ENCODE measurements at places on chromosomes 4 and X.

DNA sequence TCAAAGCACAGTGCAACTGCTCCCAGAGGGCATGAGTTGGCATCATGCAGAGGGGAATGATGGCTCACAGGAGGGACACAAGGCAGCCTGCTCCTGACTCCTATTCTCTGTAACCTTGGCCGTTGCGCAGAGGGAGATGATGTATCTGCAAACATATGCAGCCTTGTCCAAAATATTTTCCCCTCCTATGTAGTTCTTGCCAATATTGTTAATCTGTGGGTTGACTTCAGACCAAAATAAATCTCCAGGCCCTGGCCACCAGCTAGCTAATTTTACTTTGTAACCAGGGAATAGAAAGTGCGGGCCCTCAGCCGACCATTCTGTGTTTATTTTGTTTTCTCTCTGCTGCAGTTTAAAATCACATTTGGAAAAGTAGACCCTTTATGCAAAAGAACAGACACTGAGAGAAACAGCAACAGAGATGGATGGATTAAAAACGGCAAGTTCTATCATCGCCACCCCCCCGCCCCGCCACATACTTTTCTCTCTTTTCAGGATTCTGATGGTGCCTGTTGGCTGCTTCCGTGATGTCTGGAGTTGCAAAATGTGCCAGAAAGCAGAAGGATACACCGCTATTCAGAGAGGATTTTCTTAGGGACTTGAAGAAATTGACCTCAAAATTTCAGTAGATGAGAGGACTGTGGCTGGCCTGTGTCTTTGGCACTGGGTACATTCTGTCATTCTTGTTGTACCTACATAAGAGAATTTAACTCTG, 185.3 kb upstream of the BCOR start:
- no peak for DNase-seq

- no peak for DNase-seq
Measured at GRCh38 chr4:150402871-150403272, 179.1 kb upstream of the MAB21L2 start.

DNA sequence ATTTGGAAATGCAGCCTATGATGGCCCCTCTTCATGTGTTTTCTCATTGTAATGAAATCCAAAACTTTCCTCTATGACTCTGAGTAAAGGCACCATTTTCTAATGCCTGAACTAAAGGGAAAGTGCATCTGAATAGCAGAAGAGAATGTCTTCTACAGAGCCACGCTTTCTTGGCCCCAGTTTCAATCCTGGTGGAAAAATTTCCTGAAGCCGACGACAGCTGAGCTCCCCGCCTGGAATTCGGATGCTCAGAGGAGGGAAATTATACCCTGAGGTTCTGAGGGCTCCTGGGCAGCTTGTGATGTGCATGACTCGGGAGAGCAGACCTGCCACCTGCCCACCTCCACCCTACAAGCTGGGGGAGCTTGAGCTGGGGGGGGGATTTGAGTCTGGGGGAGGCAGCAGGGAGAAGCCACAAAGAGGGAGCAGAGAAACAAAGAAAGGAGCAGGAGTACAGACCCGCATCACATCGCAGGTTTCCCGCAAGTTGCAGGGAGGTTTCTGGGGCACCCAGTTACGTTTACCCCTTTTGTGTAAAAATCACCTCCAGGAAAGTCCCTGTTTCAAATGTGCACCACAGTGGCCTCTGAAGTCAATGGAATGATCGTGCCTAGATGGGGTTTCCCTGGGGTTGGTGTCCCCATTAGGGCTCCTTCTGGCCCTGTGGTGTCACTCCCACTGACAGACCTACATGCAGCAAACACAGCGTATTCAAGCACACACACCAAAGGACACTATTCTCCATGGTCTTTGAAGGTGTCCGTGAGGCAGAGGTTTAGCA, 145.6 kb upstream of the RBPJ start:
- DNase-seq, result no peak

DNA sequence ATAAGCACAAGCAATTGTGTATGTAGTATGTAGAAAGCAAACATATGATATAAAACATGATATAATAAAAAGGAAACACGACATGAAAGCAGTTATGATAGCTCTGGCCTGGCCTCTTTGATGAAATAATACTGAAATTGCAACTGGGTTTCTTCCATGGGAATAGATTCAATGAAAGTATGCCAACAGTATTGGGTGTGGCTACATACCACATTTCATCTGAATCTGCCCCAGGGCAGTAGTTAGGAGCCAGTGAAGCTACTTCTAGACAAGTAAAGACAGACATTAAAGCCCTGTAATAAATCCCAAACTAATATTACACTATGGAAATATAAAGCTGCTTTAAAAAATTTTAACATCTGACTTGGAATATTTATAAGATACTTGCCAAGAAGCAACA, 207.3 kb downstream of the FBXW7 start:
- no peak for DNase-seq

DNA sequence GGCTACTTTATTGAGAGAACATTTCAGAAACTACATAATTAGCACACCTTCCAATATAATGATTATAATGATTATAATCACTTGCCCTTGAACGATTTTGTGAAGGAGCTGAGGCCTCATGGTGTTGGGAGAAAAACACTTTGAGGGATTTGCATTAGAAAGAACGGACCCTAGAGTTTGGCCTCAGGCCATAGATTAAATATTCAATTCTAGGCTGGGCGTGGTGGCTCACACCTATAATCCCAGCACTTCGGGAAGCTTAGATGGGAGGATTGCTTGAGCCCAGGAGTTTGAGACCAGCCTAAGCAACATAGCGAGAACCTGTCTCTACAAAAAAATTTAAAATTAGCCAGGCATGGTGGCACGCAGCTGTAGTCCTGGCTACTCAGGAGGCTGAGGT, 12.9 kb upstream of the PRKG2 start:
- no peak for DNase-seq

GRCh38 chrX:120672389-120672788, 42.5 kb upstream of the C1GALT1C1 start:
- DNase-seq, result no peak

DNA sequence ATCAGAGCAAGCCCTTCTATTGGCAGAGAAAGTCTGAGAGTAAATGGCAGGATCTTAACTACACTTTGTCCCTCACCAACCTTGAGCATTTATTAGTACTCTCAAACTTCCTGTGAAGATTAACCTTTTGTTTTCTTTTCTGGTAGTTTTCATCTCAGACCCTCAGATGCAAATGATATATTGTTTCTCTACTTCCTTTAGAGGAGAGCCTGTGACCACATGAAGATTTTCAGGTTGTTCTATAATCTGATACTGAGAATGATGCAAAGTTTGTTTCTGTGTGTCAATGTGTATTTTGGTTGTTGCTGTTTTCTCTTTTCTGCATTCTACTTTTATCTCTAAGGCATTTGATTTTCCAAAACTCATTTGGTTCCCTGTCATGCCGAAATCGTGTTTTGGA, 165.8 kb upstream of the CYSLTR1 start:
- DNase-seq, result no peak

DNA sequence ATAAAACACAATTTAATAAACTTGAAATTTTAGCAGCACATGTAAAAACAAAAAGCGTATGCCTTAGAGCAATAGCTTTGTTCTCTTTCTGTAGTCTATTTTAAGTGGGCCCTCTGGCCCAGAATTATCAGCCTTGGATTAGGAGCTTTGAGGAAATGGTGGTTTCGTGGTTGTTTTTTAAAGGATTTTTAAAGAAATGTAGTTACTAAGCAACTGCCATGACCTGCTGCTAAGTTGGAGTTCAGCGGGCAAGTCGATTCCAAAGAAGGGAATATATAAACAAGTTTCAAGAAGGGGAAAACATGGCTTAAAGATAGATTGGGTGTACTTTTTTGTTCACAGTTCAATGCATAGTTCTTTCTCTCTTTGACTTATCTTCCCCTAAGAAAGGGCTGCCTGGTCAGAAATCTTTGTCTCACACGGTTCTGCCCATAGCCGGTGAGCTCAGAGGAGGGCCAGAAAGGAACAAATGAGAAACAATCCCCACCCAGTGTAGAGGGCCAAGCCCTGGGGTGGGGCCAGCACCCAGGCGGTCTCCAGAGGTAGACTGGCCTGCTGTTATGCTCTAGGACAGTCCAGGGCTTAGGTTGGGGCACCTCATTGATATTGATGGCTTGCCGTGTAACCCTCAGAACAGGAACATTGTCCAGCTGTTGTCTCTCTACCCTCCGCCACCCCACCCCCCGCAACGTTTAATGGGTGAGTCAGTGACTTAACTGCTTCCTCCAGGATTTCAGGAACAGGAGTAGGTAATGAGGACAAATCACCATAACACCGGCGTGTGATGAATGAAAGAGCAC, 32.5 kb downstream of the DLG3 start:
- DNase-seq, result no peak

DNA sequence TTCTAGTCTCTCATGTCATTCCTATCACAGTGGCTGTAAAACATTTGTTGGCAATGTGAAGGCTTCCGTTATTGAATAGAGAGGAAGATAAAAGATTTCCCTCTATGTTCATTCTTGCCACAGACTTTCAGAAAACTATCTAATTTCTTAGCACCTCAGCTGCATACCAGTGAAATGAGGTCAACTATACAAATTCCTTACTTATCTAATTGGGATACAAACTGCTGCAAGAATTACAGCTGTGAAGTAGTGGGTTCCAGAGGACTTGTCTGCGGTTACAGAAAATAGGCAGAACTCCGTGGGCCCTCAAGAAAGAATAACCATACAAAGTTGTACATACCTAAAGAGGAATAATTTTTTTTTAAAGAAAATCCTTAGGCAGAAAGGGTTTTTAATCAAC, 175.8 kb downstream of the PPP1R2C start:
- no peak for DNase-seq

DNA sequence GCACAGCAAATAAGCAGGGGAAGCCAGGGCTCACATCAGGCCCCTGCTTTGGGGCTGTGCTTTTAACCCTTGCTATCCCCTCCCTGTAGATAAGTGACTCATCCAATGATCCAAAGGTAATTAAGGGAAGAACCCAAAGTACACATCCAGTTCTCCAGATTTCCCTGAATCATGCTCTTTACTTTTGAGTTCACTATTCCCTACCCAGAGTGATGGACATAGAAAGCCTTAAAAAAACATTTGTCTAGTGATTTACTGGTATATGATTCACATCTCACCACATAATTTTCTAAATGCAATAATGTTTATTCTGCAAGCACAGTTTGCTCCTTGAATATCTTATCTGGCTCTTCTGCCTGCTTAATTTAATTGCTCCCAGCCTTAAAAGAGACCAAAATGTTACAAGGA, 136.2 kb downstream of the PPP3CA start:
- no peak for DNase-seq

DNA sequence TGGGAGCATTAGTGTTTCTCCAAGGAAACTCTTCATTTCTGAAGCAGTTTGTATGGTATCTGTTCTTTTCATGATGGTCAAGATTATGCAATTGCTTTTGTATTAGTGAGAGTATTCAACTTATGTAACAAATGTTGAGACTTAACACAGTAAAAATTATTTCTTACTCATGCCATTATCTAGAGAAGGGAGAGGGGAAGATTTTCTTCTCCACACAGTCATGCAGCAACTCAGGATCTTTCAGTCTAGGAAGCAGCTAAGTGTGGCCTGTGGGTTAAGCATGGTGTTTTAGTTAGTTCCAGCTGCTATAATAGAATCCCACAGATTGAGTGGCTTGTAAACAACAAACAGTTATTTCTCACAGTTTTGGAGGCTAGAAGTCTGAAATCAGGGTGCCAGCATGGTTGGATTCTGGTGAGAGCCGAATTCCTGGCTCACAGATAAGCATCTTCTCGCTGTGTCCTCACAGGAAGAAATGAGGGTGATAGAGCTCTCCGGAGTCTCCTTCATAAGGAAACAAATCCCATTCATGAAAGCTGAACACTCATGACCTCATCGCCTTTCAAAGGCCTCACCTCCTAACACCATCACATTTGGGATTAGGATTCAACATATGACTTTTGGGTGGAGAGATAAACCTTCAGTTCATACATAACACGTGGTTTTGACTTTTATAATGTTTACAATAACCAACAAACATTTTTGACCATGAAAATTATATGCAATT, 101.2 kb downstream of the FRMPD4 start:
- no peak for DNase-seq

DNA sequence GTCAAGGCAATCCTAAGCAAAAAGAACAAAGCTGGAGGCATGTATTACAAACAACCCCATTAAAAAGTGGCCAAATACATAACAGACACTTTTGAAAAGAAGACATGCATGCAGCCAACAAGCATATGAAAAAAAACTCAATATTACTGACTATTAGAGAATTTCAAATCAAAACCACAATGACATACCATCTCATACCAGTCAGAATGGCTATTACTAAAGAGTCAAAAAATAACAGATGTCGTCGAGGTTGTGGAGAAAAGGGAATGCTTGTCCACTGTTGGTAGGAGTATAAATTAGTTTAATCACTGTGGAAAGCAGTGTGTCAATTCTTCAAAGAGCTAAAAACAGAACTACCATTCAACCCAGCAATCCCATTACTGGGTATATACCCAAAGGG, 604.6 kb upstream of the GRIA3 start:
- DNase-seq, result no peak

- DNase-seq, result no peak
Measured at GRCh38 chr4:142098900-142099545, 462.6 kb downstream of the IL15 start.

DNA sequence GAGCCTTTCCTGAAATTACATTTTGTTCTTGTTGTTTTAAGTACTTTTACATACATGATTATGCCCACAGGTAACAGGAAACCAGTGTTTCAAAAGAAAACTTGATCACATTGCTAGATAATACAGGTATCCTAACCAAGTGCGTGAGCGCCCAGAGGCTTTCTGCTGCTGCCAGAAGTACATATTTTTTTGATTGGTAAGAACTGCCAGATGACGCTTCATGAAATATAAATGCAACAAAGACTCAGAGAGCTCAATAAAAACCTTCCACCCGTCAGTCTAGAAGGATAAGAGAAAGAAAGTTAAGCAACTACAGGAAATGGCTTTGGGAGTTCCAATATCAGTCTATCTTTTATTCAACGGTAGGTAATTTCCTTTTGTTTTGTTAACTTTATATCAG, at the start of gene EPGN:
TSS of gene EPGN (plus strand) at position 256 of the 400 bp plus-strand sequence. CDS start at position 320, 64 bp downstream.
- DNase-seq, result no peak

GRCh38 chr4:115274545-115274944, 161.1 kb upstream of the NDST4 start:
- DNase-seq, result no peak

DNA sequence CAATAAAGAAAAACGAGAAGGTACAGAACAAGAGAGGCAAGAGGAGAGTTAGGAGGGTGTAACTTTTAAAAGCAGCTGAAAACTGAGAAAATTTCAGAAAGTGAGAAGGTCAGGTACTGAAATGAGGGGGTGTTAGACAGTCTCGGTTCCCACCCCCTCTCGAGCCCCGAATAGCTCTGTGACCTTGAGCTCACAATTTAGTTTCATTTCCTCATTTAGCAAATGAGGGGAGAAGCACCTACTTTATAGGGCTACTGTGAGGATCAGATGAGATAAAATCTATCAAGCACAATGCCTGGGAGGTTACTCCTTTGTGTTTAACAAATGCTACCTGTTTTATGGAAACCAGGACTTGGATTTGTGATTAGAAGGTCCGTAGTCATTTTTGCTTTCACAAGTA, 4.9 kb downstream of the UGT8 start:
- no peak for DNase-seq

DNA sequence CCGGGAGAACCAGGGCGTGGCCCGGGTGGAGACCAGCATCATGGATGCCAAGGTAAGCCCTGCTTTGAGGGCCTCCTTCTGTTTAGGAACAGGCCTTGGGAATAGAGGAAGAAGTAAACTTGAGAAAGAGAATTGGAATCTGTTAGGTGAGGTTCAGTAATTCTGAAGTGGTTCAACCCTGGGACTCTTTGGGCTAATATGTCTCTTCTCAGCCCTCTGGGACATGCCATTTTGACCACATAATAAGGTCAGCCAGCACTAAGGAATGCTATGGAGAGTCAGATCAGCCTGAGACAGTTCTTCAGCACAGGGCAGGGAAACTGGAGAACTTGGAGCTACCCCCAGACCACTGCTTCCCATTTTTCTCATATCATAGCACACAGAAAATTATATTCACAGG, 63.3 kb upstream of the PRPS1 start:
- no peak for DNase-seq

Measured in D721Med (cell line).